ENCODE measurements at places on chromosomes 11 and 22.

DNA sequence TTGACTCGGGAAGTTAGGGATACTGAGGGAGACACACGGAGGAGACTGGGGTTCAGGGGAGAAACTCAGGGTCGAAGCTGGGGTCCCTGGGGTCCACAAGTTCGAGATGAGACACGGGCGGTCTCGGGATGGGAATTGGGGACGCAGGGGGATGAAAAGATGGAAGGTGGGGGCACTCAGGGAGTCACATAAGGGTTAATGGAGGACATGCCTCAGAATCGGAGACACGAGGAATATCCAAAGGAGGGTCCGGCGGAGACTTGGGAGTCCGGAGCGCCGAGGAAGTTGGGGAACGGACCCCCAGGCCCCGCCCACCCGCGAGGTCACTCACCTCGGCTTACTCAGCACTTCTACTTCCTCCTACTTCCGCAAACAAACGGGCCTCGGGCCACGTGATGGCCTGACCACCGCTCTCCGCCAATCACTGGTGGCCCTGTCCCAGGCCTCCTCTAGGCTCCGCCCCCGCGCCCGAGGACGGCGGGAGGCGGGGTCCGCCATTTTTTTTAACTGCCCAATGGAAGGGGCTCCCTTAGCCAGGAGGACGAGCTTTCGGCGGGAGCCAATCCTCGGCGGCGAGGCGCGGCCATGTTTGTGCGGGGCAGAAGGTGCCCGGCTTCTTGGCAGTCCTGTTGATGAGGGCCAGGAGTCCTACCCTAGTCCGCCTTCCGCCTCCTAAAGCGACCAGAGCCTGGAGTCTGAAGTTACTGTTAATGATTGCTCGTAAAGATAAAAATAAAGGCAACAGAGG is at the start of gene PLA2G6:
Gene PLA2G6 (minus strand): TSS at position 378 of the 748 bp plus-strand sequence. CDS start 12,404 bp downstream, outside the sequence.
- DNase-seq: peak; percentile 96

DNA sequence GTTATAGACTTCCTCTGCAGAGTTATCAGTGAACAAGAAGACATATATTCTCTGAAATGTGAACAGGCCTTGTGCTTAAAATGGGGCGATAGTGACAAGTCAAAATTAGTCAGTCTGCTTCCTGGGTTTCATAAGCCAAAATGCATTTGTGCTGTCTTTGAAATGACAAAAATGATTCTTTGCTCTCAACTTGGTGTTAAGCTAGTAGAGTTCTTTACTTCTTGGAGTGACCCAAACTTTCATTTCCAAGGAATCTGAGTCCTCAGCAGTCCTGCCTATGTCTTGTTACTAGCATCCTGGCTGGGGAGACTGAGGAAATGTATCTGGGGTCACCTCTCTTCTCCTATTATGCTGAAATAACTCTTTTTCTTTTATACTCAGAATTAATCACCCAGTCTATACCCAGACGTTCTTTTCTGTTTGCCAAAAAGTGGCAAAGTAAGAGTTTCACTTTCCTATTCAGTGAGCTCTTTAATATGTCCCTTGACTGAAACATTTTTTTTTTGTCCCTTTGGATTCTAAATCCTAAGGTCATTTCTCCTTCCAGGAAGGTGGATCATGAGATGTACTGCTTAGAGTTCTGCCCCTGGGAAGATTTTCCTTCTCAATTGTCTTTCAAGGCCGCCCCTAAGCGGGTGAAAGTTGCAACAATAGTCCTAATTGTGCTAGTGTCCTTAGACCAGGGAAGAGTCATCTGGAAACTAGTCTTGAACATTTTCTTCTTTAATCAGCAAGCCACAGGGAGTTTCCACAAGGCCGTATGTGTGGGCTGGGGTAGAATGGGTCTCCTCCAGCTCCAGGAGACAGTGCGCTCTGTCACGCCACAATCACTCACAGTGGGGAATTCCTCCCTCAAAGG is 53.0 kb upstream of the RDX start:
- peak; percentile 82 for DNase-seq

DNA sequence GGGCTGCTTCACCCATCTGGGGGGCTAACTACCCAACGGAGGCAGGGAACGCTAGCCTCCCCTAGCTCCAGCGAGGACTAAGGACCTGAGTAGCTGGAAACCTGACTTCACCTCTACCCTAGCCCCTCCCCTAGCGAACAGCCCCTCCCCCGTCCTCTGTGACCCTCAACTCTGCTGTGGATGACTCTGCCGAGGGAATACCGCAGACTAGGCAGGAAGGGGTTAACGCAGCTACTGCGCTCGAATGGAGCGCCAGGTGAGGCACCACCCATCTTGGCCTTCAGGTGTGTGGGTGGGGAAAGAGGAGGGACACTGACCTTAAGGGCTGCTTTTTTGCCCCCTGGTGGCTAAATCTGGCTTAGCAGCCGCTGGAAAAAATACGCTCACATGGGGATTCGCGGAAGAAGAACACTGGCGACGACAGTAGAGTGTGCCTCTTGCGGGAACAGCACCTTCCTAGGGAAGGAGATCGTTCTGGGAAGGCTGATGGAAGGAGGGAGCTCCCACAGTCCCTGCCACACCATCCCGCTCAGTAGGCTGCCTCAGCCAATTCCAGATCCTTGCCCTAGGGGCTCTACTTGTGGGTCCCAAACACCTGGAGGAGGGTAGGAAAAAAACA is 4.5 kb upstream of the BCL9L start:
- DNase-seq: peak; percentile 85

DNA sequence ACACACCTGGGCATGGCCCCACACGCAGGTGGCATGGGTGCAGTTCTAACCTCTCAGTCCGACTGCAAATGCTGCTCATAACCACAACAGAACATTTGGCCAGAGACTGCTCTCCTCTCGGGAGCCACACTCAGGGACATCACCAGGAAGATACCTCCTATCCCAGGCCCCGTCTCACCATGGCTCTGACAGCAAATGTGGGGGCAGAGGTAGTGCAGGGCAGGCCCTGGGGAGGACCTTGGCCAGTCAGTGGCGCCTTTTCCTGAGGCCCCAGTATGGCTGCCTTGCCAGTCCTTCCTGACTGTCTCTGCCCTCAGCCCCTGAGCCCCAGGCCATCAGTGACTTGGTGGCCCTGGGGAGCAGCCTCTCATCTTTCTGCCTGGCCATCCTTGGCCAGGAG is 2.8 kb downstream of the KRTAP5-6 start:
- no peak for DNase-seq

- DNase-seq: no peak
Measured at GRCh38 chr11:46252373-46252914, 25.0 kb upstream of the CREB3L1 start.

Measured in stimulated activated naive CD4-positive, alpha-beta T cell treated with Interleukin-2 at 50 U/mL for 16 hours (primary cell).